ENCODE measurements at places on chromosomes 13 and 19.

DNA sequence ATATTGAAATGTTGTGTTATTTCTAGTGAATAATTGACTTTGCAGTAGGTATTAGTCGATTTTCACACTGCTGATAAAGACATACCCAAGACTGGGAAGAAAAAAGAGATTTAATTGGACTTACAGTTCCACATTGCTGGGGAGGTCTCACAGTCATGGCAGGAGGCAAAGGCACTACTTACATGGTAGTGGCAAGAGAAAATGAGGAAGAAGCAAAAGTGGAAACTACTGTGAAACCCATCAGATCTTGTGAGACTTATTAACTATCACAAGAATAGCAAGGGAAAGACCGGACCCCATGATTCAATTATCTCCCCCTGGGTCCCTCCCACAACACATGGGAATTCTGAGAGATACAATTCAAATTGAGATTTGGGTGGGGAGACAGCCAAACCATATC is 9.9 kb upstream of the C5AR2 start:
- no peak for DNase-seq

DNA sequence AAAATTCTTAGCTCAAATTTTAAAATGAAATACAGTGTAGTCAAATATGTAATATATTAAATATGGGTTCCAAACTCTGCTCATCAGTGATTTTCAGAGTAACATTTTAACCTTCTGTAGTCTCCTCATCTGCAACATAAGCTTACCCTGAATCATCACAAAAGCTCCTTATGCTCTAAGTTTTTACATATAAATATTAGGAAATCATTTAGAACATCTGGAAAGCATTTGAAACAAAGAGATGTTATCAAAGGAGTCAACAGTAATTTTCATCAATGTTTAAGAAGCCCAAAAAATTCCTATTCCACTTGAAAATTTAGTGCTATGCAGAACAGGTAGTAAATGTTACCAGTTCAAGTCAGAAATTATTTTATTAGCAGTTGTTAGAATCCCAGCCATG is 224.7 kb downstream of the DCT start:
- DNase-seq = no peak

GRCh38 chr13:75764251-75764925 is 128.3 kb downstream of the LMO7 start:
- no peak for DNase-seq

DNA sequence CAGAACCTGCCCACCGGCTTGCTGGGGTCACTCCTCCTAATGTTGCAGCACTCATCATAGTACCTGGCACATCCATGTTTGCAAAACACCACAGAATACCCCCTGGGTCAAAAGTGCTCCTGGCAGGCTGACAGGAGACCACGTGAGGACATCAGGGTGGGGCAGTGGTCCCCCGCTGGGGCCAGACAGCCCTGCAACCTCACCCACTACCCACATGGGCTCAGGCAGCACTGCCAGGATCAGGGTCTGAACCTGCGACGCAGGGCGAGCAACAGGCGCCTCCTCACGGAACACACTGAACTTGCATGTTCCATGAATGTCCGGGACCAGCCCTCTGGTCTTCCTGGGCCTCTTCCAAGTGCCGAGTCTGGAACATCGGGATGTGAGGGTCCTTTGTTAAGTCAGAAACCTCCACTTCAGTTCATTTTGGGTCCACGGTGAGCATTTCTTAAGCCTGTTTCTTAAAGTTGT is 1.4 kb upstream of the SLC7A9 start:
- no peak for DNase-seq

DNA sequence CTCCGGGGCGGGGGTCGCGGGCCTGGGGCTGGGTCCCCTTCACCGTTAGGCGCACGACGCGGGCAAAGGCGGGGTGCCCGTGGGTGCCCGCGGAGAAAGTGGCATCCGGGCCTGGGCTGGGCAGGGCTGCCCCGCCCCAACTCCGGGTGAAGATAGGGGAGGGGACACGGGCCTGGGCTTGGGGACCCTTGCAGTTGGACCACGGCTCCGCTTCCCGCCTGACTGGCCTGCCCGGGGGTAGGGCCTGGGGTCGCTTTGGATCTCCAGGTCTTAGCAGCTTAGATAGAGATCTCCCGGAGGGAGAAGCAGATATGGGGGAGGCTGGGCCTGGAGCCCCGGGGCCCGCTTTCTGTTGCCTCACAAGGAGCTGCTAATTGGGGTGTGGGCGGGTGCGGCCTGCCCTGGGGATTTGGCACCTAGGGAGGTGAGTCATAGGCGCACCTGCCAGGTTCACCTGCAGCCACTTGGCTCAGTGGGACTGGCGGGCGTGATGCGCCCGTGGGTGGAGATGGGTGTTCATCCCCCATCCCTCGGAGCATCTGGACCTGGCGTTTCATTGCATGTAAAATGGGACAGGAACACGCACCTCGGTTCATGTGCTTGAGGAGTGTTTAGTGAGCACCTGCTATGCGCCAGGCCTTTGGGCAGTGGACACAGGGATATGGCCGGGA is 585 bp downstream of the MAP1S start:
- DNase-seq = peak; percentile 30

- no peak for DNase-seq
Observed at GRCh38 chr13:114122591-114123211, 9.7 kb downstream of the RASA3 start.

DNA sequence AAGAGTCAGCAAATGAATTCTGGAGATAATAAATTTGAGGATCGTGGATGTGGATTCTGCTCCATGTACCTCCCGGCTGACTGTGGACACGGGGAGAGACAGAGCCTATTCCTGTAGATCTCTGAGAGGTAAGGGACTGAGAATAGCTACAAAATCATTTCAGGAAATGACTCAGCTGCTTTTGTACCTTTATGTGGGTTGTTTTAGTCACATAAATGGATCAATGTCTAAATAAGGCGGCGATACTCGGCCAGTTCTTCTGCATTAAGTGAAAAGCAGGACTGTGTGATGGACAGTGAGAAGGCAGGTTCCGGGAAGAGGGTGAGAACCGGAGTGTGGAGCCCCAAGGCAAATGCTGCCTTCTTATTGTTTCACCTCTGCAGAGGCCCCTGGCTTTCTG is 128.1 kb downstream of the EFNB2 start:
- DNase-seq = no peak

- no peak for DNase-seq
Observed at GRCh38 chr13:30504081-30504480, 38.3 kb upstream of the HMGB1 start.

DNA sequence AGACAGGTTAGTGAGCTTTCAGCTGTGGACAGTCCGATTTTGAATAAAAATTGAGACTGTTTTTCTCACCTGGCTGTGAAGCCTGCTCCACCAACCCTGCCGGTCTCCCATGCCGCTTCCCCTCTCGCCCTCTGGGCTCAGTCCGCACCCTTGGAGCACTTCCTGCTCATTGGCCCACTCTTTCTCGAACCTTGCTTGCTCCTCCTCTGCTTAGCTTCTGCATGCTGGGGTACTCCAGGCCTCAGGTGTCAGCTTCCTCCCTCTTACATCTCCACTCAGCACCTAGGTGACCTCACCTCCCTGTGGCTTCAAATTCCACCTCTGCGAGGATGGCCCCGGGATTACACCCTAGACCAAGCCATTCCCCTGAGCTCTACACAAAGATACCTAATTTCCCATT is 39.6 kb downstream of the C13orf42 start:
- DNase-seq = no peak

DNA sequence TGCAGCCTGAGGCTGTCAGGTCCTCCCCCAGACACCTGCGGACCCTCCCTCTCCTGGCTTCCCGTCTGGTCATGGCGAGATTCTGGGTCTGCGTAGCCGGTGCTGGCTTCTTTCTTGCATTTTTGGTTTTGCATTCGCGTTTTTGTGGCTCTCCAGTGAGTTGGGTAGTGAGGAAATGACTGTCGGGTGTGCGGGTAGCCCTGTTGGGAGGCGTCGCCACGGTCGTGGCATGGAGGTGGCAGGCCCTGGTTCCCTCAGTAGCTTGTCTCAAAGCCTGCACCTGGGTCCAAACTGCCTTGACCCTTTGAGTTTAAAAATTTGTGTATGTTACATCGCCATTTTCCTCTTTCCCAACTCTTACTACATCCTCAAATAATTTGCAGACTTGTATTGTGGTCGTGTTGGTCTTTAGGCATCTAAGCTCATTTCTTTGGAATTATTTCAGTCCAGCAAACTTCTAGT is 344 bp downstream of the NHLRC3 start:
- DNase-seq = peak; percentile 7

DNA sequence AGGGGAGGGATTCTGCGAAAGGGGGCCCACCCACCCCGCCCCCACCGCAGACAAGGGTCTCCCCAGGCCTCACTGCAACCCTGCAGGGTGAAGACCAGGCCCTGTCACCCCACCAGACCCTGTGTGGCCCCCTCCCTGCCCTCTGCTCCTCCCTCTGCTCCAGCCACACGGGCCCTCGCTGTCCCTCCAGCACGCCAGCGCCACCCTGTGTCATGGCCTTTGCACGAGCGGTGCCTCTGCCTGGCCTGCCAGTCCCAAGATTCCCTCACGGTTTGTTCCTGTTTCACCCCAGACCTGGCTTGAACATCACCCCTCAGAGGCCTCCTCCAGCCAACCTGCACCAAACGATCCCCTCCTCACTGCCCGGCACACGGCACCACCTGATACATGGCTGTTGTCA is 27.3 kb downstream of the PIP5K1C start:
- DNase-seq = no peak
